NCI-H1694 treated with DMSO at 0.1 percent for 48 hours (cell line): ENCODE measurements at places on chromosomes 5 and 9.

DNA sequence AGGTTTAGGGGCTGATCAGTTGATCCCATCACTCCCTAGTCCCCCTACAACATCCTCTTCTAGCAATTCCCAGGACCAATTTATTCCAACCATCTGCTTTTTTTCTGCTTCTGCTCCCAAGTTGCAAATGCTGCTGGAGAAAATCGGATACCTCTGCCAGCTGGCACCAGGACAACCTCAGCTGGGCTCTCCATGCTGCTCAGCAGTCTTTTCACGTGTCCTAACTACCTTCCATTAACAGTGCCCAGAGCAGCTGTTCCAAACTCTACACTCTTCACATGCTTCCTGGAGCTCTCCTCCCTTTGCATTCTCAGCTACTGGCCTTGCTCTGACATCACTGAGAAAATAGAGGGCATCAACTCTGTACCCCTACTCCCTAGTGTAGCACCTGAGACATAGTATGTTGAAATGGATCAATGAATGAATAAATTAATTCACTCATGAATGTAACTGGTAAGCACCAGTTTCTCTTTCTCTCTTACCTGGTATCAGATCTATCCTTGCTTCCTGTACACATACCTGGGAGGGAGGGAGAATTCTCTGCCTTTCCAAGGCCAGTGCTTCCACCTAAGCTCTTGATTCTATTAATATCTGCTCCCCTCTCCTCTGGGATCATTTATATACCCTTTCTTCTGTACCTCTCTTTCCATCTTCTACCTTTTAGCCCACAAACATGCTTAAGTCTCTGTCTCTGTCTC, 191.0 kb downstream of the RAB3C start:
- DNase-seq = peak; percentile 96

DNA sequence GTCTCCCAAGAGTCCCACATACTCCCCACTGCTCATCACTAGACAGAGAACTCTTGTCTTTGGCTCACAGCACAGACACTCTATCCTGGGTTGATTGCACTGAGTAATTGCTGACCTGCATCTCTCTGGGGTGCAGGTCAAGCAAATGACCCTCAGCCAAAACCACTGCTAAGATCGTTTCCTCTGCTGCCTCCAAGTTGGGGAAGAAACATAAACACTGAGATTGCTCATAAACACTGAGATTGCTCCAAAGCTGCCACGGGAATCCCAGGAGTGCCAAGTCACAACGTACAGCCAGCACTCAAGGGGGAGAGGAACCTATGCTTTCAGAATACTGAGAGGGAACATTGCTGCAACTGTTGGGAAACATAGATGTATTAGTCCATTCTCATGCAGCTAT, 1402.1 kb upstream of the ACO1 start:
- no peak for DNase-seq

- peak; percentile 2 for DNase-seq
These were observed 646 bp downstream of the CARNMT1 start for GRCh38 chr9:75027187-75028107.

DNA sequence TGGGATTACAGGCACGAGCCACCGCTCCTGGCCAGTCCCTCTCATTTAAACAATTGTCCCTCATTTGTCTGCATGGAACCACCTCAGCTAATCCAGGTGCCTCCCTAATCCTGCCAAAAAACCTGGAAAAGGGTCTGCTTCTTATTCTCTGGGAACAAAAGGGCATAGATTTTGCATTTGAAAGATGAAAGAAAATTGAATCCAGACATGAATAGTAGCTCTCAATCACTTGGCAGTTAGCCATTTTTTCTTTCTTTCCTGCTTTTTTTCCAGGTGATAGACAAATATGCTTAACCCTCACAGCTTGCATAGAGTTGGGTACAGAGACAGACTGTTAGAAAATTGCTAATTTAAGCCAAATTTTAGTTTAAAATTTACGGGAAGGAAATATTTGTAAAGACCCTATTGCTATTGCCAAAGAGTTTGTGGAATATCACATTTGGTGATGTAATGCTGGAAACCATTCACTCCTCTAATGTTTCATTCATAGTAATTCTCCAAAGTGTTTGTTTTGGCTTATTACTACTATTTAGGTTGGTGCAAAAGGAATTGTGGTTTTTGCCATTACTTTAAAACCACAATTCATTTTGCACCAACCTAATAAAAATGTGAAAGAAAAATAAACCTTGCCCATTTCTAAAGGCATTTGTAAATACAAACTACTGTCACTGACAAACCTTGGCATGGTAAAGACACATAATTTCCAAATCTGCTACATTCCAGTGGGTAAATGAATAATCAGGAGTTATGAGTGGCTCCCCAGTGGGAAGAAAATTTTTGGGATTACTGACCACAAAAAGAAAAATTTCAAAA, 80.5 kb upstream of the JAK2 start:
- DNase-seq = no peak

- no peak for DNase-seq
These were observed 14.1 kb upstream of the TXN start for GRCh38 chr9:110270211-110270995.

DNA sequence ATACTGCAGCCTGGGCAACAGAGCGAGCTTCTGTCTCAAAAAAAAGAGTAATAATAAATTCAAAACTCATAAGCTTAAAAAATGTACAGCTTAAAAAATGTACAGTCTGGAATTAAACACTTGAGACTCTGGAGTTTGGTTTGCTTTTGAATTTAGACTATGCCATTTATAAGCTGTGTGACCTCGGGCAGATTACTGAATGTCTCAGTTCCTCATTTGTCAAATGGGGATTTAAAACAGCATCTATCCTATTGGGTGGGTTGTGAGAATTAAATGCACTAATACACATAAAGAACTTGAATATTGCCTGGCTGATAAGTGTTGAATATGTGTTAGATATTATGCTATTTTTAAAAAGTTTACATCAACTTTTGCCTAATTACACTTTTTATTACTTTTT, 98.4 kb downstream of the SCAMP1 start:
- DNase-seq = no peak

DNA sequence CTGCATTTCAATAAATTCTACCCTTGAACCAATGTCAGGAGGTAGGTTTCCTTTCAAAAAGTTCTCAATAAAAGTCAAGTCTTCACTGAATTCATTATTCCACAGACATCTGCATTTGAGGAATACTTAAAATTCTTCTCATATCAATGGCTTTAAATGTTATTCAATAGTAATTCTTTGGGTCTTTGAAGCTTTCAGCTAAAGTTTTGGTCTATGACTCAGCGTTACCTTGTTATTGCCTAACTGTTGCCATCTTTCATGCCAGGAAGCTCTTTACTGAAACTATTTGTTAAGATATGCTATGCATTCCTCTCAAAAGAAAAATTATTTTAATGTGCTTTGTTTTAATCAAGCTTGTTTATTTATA, 170.5 kb downstream of the NNT start:
- DNase-seq = no peak

GRCh38 chr5:40494631-40495236, 185.0 kb upstream of the PTGER4 start:
- DNase-seq = no peak

DNA sequence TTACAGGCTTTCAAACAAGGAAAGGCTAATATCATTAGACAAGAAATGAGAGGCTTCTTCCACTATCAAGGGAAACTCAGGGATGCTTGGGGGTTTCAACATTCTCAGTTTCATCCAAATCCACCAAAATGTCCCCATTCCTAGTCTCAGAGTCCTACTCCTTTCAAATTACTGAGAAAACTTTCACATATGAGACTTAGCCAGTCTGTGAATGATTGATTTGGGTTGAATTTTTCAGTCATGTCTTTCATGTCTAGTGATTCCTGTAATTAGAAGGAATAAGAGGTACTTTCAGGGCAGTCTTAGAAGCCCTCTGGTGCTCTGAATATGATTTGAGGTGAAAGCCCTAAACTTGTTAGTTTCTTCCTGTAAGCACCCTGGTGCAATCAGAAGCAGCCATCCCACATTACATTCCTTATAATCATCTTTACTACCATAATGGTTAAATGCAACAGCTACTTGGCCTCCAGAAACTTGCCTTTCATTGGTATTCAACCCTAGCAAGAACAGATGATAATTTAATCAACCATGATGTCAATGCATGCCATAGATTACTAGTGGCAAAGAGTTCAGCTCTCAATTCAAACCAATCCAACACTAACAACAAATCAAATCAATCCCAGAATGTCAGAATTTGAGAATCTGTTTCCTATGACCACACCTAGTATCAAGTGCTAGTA, 50.7 kb upstream of the RIC1 start:
- DNase-seq = no peak

- peak; percentile 5 for DNase-seq
These were observed 354 bp downstream of the NCBP1 start for GRCh38 chr9:97633859-97634490.

DNA sequence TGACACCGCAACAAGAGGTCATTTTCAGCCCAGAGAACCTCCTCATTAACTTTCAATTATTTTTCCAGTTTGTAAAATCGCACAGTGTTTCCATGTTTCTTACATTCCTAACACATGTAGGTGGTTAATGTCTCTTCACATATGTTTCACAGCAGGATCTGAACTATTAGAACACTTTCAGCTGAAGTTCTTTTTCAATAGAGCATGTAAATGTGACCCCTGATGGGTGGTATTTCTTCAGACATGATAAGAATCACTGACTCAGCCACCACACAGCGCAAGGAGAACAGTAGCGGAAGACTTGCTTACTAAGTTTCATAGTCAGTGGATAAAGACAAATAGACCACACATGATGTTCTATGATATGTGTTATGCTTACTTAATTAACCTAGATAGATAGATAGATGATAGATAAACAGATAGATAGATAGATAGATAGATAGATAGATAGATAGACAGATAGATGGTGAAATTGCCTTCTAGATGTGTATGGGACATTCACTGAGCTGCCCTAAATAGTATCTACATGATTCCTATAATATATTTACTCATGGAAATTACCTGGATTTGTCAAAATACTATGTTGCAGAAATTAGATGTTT, 1992.1 kb upstream of the NUDT12 start:
- DNase-seq = no peak

DNA sequence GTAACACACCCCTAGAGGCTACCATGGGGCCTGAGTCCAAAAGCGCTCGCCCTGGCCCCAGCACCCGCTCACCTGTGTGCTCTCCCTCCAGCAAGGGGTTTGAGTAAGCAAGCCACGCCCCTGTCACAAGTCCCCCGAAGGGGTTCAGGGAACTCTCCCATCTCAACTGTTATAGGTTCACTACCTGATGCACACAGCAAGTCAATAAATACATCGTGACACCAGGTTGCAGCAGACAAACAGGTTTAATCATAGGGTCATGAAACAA, 8.4 kb upstream of the CREBRF start:
- DNase-seq = no peak

DNA sequence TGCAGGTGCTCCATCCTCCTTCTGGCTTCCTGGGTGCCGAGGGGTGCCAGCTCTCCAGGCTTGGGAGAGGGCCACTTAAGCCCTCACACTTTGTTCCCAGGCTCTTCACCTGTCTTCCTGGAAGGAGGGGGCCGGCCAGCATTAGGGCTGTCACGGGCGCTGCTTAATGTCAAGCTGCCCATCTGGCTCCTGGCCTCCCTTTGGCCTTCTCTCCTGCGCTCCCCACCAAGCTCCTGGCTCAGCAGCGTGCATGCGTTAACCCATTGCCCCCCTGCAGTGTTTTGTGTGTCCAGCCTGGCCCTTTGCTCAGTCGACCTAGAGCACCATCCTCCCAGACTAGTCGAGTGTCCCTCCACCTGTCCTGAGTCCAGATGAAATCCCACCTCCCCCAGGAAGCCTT, 21.3 kb downstream of the NTNG2 start:
- no peak for DNase-seq

- DNase-seq = no peak
These were observed 405.1 kb upstream of the ADAMTSL1 start for GRCh38 chr9:18068900-18069299.

GRCh38 chr9:83313781-83314180, 224.4 kb downstream of the FRMD3 start:
- DNase-seq = no peak

DNA sequence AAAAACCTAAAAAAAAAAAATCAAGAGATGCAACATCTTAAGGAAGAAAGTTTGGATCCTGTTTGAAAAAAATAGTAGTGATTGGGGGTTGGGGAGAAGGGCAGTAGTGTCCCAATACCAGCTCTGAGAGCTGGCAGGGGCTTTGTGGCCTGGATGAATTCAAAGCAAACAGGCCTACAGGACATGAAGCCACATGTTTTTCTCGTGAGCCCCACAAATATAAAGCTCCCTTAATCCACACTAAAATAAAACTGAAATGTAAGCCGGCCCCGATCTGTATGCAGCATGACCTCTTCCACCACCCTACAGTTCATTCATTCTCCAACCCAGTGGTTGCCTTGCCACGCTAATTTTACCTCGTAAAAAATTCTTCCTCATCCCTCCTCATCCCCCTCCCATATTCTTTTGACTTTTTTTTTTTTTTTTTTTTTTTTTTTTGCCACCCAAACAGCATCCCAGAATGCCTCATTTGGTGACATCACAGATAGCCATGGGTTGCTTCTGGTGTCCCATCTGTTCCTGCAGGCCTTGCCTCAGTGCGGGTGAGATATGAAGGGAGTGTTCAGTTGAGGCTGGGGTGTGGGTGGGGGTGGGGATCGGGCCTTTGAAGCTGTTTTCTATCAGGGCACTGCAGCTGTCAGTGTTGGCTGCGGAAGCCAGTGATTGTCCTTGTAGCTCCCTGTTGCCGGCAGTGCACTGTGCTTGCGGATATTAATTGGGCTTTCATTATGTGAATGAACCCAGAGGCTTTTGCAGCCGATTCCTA, 81.6 kb upstream of the NFIB start:
- peak; percentile 88 for DNase-seq

GRCh38 chr5:169336242-169336641, 35.3 kb upstream of the SLIT3 start:
- DNase-seq = no peak

DNA sequence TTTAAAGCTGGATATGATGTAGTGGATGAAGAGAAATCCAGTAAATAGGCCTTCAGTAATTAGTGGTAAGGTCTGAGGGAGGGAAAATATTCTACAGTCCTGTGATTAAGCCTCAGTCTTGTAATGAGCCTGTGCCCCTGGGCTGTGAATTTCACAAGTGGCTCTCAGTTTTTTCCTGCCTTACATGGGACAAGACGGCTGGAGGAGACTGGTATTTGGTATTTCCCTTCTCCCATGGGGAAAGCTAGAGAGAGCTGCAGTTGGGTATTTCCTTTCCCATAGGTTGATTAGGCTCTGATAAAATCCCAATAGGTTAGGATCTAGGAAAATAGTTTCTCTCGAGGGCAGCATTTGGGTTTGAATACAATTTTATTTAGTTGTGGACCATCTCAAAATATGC, 62.2 kb upstream of the GNA14 start:
- no peak for DNase-seq

- no peak for DNase-seq
These were observed 16.3 kb upstream of the NPM1 start for GRCh38 chr5:171371326-171371725.
